ENCODE measurements at places on chromosomes 7 and 10. TPM values are rescaled to one million over a fixed set of nuclear protein-coding genes. Genes with fewer than 3 reads are reported as not detected.

Gene FAM13C
- 11.2 TPM for total RNA-seq

Gene SLC29A4
- 28.3 TPM for total RNA-seq

Gene AKR1B1
- total RNA-seq = 48.9 TPM

DNA sequence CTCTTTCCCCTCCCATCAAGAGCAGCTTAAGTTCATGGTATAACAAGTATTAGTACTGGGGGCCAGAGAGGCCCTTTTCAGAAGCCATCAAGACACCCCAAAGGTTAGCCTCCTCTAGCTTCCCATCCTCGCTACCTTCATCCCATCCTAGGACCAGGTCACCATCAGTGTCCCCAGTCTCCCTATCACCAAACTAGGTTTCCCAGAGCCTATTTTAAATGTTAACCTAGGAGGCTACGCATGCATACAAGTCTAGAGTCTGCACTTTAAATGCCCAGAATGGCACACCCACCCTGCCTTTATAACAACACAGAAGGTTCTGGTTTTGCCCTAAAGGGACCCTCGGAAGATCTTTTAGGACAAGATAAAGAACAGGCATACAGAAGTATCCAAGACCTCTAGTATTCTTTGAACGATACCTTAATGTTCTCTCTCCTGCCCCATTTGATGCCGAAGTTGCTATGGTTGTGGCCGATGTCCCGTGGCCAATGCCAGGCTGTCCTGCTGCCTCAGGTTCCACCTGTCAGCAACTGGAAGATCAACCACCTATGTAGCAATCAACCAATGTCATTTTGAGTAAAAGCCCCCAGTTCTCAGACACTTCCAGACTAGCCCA lies 2.2 kb downstream of the GPRIN2 start:
- no peak for DNase-seq

GRCh38 chr7:68015122-68015977 lies 1018.7 kb downstream of the TYW1 start:
- no peak for DNase-seq

GRCh38 chr10:117334066-117334465 lies 41.2 kb downstream of the PDZD8 start:
- DNase-seq = peak; percentile 57

- DNase-seq = no peak
Measured at GRCh38 chr7:15309872-15310271, 251.9 kb downstream of the AGMO start.

DNA sequence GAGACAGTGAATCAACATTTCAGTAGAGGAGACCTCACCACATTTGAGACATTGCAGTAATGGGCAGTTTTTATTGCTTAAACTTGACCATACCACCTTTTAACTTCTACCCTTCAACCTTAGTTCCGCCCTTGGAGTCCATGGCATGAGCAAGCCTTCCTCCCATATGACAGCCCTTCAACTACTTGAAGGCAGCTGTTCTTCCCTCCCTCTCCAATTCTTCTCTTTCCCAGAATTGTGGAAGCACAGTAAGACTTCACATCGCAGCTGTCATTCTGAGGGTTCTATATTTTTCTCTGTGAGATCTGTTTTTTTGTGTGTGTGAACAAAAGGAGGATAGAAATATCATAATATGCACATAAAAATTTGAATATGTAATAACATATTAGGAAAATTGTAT lies 2.2 kb upstream of the TSPAN12 start:
- no peak for DNase-seq

- DNase-seq = peak; percentile 47
Measured at GRCh38 chr7:14389181-14389591, 399.7 kb upstream of the ETV1 start.

GRCh38 chr7:118005026-118005425 lies 131.8 kb upstream of the CTTNBP2 start:
- no peak for DNase-seq

Data from cardiac muscle cell (in vitro differentiated cells and primary cell).